ENCODE measurements at places on chromosomes 11 and 22. TPM values are rescaled to one million over a fixed set of nuclear protein-coding genes. Genes with fewer than 3 reads are reported as not detected.
A peak's percentile ranks its signal among the peaks of the same experiment; 100 is the strongest.

SPI1 gene
- total RNA-seq: 74.7 TPM

MPZL3 gene
- 1.7 TPM for total RNA-seq

DNA sequence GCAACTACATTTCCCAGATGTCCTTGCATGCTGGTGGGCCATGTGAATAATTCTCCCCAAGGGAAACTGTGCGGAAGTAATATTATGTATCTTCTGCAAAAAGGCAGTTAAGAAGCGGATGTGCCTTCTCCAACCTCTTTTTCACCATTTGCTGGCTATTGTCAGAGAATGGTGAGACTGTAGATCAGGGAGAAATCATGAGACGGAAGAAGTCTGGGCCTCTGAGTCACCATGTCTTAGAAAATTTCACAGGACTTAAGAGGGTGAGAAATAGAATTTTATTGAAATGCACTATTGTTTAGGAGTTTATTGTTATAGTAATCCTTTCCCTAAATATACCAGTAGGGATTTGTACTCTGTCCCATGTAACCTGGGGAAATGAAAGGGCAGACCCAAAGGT lies 298.7 kb upstream of the ZC3H12C start:
- DNase-seq: no peak

DNA sequence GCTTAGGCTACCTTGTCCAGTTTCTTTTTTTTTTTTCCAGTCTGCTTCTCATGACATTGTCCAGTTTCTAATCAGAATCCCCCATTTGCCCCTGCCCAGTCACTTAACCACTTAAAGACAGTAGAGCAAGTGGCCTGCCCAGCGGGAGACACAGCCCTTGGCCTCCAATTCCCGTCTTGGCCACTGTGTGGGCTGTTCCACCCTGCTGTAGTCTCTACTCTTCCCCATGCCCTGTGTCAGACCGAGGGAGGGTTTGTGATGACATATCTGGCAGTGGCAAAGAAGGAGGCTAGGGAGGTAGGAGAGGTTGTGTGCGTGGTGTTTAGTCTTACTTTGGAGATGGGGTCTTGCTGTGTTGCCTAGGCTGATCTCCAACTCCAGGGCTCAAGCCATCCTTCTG lies 11.5 kb downstream of the PPFIA1 start:
- peak; percentile 30 for DNase-seq

DNA sequence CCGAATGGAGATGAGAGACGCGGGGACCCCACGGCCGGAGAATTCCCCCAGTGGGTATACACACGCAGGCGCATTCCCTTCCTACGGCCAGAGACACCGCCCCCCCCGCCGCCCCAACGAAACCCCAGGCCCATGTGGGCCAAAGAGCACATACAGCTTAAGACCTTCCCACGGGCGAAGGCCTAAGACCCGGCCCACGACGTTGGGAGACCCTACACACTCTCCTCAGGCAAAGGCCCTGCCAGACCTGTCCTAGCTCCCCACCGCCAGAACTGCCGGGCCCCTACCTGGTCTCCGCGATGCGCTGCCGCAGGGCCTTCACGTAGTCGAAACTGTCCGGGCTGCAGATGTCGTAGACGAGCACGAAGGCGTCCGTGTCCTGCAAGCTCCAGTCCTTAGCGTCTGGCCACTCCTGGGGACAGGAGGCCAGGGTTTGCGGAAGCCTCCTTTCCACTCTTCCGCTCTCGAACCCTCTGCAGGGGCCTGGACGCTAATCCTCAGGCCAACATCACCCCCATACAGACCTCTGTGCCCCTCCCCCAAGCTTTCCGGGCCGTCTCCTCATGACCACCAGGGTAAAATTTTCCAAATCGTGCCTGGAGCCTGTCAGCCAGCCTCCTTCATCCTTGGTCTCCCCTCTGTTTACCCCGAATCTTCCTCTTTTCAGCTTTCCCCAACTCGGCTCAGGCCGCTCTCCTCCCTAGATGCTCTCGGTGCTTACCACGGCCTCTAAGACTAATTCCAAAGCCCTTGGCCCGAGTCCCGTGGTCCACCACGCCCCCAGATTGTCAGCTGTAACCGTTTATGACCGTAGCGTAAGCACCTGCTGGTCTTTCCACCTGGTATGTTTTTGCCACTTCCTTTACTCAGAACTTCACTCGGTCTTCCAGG lies 1.7 kb downstream of the RASL10A start:
- DNase-seq: no peak

- DNase-seq: no peak
Measured at GRCh38 chr11:68371171-68372041, 59.0 kb downstream of the LRP5 start.

GRCh38 chr11:57391539-57391938 lies 1.1 kb upstream of the PRG2 start:
- DNase-seq: no peak

- DNase-seq: no peak
Measured at GRCh38 chr11:66015936-66016792, 4.4 kb downstream of the CST6 start.

- DNase-seq: no peak
Measured at GRCh38 chr11:114308689-114309089, 12.5 kb downstream of the NNMT start.

GRCh38 chr11:21082853-21083252 lies 413.5 kb downstream of the NELL1 start:
- DNase-seq: no peak

GRCh38 chr11:720642-721246 lies 14.7 kb downstream of the EPS8L2 start:
- DNase-seq: no peak

GRCh38 chr11:78313898-78314297 lies 103.7 kb downstream of the GAB2 start:
- no peak for DNase-seq

GRCh38 chr11:111765320-111765983 lies 737 bp downstream of the PPP2R1B start:
- DNase-seq: no peak

DNA sequence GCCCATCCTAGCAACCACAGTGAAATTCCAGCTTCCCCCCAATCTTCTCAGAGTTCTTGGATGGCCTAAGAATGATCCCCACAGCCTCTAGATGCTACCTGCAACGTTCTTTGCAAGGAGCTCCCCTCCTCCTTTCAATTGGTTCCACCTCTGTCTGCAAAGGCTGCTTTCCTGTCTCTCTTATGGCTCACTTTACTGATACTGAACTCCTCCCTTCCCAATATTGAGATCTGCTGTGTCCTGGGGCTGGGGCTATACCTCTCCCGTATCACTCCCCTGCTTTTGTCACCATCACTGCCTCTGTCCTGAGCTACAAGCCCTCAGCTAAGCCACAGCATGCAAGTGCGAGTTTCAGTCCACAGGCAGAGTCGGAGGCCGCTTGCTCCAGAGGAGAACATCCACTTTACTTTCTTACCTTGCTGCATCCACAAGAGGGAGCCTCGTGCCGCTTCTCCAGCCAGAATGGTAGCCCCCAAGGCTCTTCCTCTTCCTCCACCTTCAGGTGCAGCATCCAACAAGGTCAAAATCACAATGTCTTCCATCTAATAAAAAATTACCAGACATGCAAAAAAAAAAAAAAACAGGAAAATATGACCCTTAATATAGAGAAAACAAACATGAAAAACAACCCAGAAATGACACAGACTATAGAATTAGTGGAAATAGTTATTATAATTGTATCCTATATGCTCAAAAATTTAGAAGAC lies 48.6 kb upstream of the TMEM45B start:
- DNase-seq: no peak

GRCh38 chr11:10017911-10018310 lies 276.1 kb downstream of the SBF2 start:
- no peak for DNase-seq

DNA sequence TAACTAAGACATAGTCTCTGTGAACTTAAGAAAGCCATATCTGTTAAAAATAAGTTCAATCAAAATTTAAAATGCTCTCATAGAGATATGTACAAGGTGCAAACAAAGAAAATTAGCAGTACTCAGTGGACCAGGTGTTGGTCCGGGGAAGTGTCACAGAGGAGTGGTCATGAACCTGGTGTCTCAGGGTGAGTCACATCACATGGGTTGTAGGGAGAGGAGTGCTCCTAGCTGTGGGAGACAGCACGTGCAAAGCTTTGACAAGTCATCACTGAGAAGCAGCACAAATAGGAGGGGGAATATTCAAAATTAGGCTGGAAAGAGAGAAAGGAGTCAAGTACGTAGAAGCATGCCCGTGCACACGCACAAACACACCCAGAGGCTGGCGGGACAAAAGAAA lies 438.1 kb downstream of the NTM start:
- DNase-seq: no peak

DNA sequence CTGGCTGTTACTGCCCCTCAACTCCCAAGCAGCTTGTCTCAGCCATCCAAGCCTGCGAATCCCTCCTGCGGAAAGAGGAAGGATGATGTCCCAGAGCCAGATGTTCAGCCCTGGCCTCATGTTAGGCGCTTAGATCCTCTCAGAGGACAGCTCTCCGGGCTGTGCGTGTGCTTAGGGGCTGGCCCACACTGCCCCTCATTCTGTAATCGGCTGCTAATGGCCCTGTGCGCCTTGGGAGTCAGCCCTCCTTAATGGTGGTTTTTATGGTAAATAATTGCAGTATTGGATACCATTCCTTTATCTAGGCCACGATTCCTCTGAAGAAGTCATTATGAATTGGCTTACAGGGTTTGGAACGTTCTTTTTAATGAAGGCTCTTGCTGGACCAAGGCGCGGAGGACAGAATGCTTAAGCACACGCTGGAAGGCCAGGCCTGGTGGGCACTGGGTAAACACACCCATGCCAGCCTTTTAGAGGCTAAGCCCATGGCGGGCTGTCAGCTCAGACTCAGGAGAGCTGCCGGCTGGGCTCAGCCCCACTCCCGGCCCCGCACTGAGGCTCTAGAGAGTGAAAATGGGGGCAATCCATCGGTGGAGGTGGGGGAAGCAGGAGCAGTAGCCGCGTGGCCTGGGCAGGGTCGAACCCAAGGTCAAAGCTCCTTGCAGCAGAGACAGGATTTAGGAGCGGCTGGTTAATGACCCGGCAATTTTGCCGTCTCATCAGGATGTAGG lies 1157.5 kb downstream of the BRD1 start:
- DNase-seq: no peak
